ENCODE measurements at places on chromosomes 5 and 9.

- DNase-seq, result peak; percentile 89
These were observed 10.3 kb upstream of the CD180 start for GRCh38 chr5:67206929-67207328.

- no peak for DNase-seq
These were observed 172.3 kb upstream of the RFX3 start for GRCh38 chr9:3698076-3698475.

DNA sequence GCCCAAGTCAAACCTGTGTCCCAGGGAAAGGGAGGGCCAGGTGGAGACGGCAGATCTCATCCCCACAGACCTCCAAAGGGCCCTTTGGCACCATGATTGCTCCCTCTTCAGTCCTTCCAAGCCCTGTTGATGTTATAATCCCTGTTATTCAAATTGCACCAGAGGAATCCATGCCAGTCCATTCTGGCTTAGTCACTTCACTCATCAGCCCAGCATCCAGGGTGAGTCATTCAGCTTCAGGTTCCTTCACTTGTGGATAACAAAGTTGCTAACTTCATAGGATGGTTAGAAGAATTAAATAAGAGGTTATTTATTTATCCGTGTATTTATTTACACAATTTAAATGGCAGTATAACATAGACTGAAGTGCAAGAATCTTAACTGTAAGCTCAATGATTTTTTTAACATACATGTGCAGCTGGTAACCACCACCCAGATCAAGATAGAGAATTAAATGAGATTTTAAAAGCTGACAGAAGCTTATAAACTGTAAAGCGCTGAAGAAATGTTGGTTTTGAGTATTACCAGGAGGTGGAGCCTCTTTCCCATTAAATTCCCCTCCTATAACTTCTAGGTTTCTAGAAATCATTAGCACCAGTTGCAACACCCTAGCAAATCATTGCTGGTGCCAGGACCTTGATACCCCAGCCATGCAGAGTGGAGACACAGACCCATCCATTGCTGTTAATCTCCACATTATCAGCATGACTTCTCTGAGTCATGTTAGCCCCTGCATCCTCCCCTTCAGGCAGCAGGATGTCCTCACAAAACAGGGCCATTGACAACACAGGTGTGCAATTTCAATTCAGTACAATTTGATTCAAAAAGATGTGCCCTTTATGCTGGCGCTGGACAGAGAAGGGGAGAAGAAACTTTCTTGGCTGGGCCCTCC, 77.4 kb downstream of the SEC61B start:
- peak; percentile 84 for DNase-seq

GRCh38 chr5:64971513-64971912, 202.8 kb downstream of the CWC27 start:
- DNase-seq, result no peak

DNA sequence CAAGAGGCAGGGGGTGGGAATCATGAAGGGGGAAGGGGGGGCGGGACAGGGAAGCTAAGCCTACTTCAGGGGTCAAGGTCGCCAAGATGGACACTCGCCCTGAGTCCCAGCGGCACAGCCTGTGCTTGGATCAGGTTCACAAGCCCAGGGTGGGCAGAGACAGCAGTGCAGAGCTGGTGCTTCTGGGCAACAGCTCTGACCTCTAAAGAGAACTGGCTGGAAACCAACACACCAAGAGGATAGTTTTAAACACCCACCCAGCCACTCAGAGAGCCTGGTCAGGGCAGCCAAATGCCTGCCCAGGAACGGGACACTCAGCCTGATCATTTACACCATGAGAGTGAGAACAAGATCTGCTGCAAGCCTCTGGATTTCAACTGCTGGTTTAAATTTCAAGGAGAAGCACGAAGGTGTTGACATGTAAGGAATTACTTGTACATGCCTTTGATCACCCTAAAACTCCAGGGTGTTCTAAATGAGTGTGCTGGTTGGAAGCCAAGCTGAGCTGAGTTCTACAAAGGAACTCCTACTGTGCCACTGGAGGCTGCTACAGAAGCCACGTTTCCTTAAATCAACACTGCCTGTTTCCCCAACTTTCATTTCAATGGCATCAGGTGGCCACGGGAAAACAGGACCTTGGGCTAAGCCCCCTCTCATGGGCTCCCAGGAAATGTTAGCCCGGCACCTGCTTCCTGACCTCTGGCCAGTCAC, 91.5 kb downstream of the TTLL11 start:
- DNase-seq, result no peak

- peak; percentile 15 for DNase-seq
These were observed 15.8 kb upstream of the SPOUT1 start for GRCh38 chr9:128845186-128845931.

DNA sequence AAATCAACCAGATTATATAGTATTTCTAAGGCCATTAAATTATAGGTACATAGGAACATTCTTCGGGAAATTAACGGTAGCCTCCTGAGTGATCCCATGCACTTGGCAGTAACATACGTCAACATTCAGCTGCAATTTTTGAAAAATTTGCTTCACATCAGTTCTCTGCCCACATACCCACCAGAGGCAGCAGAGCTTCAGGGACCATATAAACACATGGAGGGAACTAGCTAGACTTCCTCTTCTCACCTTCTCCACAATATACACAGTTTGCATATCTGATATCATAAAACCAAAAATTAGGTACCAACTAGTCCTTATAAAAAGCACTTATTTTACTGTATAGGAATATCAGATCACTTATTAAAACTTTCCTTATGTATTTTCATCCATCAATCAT, 4.8 kb downstream of the PSIP1 start:
- no peak for DNase-seq

DNA sequence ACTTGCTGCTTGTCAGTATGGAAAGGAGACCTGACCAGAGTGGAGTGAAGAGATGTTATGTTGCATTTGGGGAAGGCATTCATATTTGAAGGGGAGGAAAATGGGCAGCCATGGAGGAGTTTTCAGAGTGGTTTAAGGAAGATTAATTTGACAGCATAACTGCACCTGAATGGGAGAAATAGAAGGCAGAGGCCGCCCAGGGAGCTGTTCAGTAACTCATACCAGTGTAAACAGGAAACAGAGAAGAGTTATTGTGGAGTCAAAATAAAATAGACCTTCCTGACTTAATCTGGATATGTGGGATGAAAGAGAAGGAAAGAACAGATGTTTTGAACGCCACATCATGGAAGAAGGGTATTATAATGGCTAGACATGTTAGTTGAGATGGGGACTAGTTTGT, 13.4 kb downstream of the SLC44A1 start:
- no peak for DNase-seq

GRCh38 chr9:84667571-84668195, 1.8 kb upstream of the NTRK2 start:
- peak; percentile 33 for DNase-seq
